Epithelial cell of esophagus (primary cell): ENCODE measurements at places on chromosomes 13 and 19.

GRCh38 chr13:32036757-32037156 is 5.2 kb downstream of the FRY start:
- DNase-seq: no peak

DNA sequence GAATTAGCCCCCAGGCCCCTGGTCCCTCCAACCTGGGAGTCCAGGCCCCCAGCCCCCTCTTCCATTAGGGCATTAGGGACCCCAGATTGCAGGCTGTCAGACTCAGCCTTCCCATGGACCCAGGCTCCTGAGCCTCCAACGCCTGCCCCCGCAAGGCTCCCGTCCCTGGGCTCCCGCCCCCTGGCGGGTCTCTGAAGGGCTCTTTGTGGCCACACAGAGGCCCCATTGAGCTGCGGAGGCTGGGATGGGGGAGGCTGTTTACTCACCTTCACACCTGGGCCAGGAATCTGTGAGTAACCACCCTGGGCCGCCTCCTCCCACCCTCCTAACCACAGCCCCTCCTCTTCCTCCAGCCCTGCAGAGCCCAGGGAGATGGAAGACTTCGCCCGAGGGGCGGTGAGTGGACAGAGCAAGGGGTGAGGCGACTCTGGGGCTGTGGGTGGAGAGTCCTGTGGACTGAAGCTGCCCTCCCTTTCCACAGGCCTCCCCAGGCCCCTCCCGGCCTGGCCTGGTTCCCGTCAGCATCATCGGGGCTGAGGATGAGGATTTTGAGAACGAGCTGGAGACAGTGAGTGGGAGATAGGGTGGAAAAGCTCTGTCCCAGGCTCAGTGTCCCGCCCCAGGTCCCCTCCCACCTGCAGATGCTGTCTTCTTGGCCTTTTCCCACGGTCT is 4.9 kb downstream of the ARHGEF1 start:
- DNase-seq: peak; percentile 97

DNA sequence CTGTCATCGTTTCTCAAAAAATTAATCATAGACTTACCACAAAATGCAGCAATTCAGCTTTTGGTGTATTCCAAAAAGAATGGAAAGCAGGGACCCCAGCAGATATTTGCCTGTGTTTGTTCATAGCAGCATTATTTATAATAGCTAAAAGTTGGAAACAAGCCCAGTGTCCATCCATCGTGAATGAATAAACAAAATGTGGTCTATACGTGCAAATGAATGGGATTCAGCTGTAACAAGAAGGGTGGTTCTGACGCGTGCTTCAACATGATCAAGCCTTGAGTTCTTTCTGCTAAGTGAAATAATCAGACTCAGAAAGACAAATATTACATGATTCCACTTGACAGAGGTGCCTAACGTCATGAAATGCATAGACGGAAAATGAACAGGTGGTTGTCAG is 36.4 kb downstream of the PSG11 start:
- peak; percentile 94 for DNase-seq

GRCh38 chr13:72221276-72221962 is 354.4 kb upstream of the DACH1 start:
- DNase-seq: peak; percentile 66

DNA sequence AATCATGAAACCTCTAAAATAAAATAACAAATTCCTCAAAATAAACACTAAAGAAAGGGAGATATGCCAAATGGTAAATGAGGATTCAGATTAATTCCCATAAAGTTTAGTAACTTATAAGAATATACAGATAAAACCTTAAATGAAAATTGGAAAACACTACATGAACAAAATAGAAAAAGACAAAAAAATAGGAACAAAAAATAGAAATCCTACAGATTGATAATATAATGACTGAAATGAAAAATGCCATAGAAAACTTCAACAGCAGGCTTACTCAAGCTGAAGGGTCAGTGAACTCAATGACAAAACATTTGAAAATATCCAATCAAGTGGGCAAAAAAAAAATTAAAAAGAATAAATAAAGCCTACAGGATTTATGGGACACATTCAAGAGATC is 1784.8 kb downstream of the PCDH9 start:
- DNase-seq: no peak

DNA sequence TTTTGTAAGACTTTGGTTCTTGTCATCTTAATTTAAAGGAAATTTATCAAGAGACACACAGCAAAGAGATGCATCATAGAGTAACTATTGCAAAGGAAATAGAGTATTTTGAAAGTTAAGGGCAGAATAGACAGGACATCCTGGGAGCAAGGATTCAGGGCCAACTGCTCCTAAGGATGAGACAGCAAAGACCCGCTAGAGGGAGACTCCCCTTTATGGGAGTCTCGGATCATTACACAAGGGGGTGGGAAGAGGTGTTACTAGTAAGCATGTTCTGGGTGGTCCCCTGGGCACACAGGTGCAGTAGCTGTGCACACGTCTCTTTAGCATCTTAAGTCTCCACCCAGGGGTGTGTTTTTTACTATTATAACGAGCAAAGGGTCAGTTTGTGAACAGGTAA is 9.6 kb downstream of the ZSCAN5C start:
- no peak for DNase-seq
